ENCODE measurements at places on chromosomes 3 and 15. TPM values are rescaled to one million over a fixed set of nuclear protein-coding genes. Genes with fewer than 3 reads are reported as not detected.

DNA sequence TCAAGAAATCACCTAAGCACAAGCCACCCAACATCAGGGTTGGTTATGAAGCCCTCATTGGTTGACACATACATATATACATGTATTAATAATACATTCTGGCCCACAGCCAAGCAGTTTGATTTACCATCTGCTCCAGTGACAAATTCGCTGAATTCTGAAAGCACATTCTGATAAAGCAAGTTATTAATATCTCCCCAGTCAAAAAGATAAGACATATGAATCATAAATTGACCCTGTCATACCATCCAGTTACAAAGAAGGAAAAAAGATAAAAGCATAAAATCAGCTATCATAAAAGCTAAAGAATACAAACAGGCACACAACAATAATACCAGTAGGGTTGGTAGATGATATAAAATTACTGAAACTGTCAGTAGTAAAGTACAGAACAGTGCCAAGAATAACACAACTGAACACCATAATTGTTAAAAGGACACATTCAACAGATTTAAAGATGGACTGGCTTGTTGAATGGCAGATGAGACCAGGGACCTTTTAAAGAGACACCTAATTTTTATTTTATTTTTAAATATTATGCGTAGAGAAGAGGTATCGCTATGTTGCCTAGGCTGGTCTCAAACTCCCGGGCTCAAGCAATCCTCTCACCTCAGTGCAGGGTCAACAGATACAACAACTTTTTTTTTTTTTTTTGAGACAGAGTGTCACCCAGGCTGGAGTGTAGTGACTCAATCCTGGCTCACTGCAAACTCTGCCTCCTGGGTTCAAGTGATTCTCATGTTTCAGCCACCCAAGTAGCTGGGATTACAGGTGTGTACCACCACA lies 7.7 kb downstream of the SNX4 start:
- DNase-seq = peak; percentile 58

- DNase-seq = no peak
Measured at GRCh38 chr15:85838655-85839054, 43.9 kb upstream of the KLHL25 start.

GRCh38 chr3:134680796-134681521 lies 30.1 kb upstream of the KY start:
- no peak for DNase-seq

- no peak for DNase-seq
Measured at GRCh38 chr15:93231994-93232393, 143.0 kb upstream of the RGMA start.

DNA sequence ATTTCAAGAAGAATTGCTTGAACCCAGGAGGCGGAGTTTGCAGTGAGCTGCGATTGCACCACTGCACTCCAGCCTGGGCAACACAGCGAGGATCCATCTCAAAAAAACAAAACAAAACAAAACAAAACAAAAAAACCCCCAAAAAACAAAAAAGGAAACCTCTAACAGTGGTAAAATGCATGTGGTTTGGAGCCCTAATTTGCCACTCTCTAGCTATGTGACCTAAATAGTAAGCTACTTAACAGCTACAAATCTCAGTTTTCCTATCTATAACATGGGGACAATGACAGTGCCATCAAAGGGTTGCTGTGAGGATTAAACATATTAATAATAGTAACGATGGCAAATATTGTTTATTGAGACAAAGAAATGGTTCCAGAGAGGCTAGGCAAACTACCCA lies 119.4 kb upstream of the LMOD3 start:
- no peak for DNase-seq

Gene SCN11A
- polyA plus RNA-seq = not detected

GRCh38 chr3:186670155-186670554 lies 4.3 kb downstream of the HRG start:
- no peak for DNase-seq

DNA sequence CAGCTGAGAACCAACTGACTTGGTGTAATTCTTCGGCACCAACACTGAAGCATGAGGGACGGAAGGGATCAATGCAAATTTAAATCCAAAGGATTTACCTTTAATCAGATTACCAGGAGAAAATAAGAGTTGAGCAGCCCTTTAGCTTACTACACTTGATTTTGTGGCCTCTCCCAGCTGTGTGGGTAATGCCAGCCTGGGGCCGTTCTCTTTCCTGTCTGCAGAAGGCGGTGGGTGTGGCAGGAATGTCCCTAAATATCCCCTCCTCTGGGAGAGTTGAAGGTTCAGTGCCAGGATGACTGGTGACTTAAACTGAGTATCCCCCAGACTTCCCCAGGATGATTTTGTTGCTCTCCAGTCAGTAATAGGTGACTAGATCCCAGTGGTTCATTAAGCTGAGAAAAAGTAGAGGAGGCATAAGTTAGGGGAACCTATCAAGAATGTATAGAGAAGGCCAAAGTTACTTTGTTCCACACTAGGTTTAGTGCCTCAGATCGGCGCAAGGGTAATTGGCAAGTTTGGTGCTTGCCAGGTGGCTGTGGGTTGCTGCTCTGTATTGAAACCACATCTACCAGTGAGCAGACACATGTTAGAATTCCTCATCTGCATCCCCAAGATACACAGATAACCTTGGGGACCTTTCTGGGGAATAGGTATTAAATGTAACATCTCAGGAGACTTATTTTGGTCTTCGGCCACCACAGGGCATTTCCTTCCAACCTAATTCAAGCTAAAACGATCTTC lies 23.1 kb downstream of the MAPKBP1 start:
- no peak for DNase-seq

GRCh38 chr3:105527949-105528348 lies 161.2 kb downstream of the ALCAM start:
- DNase-seq = peak; percentile 38

Gene GRK7
- 0.08 TPM for polyA plus RNA-seq

Gene PDIA5
- polyA plus RNA-seq = 57.3 TPM

DNA sequence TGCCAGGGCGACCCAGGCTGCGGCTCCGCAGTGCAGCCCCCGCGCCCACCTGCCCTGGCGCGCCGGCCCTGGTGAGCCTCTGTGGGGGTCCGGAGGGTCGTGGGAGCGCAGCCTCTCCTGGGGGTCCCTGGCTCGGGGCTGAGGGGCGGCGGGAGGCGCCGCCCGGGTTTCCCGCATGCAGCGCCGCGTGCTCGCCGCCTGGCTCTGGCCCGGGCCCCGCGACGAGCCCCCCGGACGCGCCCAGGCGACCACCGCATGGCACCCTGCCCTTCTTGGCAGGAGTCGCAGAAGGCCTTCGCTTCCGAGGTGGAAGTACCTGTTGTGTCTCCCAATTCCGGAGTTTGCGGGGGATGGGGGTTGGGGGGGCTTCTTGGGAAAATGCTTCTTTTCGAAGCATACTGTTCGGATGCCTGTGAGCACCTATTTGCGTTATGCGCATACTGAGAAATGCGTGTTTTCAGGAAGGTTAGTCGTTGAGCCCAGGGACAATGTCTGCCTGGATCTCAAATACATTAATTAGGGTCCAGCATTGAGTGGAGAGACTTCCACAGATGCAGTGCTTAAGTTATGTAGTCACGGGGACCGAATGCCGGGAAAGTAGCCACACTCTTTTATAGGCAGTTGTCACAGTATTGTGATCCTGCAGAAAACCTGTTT lies 1.3 kb downstream of the GABRA5 start:
- DNase-seq = no peak

- DNase-seq = peak; percentile 35
Measured at GRCh38 chr3:144085964-144086363, 114.3 kb downstream of the DIPK2A start.
